Daoy (cell line): ENCODE measurements at places on chromosomes 4 and X. TPM values are rescaled to one million over a fixed set of nuclear protein-coding genes. Genes with fewer than 3 reads are reported as not detected.

Gene DCAF8L2
- 0.80 TPM in 1 of 2 replicates, not detected in the other for total RNA-seq

Gene SSX4
- total RNA-seq, result not detected in 2 replicates

Gene SCLT1
- 9.9 and 10.3 TPM in 2 replicates for total RNA-seq

Gene RENBP
- 0.11 and 0.18 TPM in 2 replicates for total RNA-seq

Gene ALB
- not detected in 2 replicates for total RNA-seq

Gene DUX4
- not detected in 2 replicates for total RNA-seq

Gene UGT2B11
- total RNA-seq, result not detected in 2 replicates

Gene GDPD2
- total RNA-seq, result not detected in 2 replicates

Gene RPS6KA6
- total RNA-seq, result 0.80 and 1.1 TPM in 2 replicates

Gene DKK2
- total RNA-seq, result 2.7 and 5.5 TPM in 2 replicates

Gene KDR
- 0.48 and 1.1 TPM in 2 replicates for total RNA-seq

Gene TBX22
- total RNA-seq, result not detected in 2 replicates

Gene NR0B1
- not detected in 2 replicates for total RNA-seq

Gene NPY2R
- total RNA-seq, result not detected in 2 replicates

Gene POU3F4
- 0.06 TPM in 1 of 2 replicates, not detected in the other for total RNA-seq

Gene DDX3X
- 181 and 219 TPM in 2 replicates for total RNA-seq

Gene RNF212
- total RNA-seq, result not detected in 2 replicates

Gene ACOT9
- total RNA-seq, result 75.4 and 85.5 TPM in 2 replicates

Gene TRPC5OS
- total RNA-seq, result not detected in 2 replicates

Gene GSTCD
- 7.1 and 11.3 TPM in 2 replicates for total RNA-seq

Gene LCORL
- 21.6 and 22.2 TPM in 2 replicates for total RNA-seq

Gene HTT
- total RNA-seq, result 10.4 and 17.4 TPM in 2 replicates

Gene REELD1
- not detected in 2 replicates for total RNA-seq

Gene SPANXN3
- total RNA-seq, result not detected in 2 replicates

Gene FREM3
- not detected in 2 replicates for total RNA-seq

Gene MAGEB2
- 32.6 and 42.1 TPM in 2 replicates for total RNA-seq

Gene UGT2A2
- not detected in 2 replicates for total RNA-seq
